ENCODE measurements at places on chromosomes 1 and 21.

- no peak for DNase-seq
Measured at GRCh38 chr1:79100385-79100784, 93.9 kb upstream of the ADGRL4 start.

DNA sequence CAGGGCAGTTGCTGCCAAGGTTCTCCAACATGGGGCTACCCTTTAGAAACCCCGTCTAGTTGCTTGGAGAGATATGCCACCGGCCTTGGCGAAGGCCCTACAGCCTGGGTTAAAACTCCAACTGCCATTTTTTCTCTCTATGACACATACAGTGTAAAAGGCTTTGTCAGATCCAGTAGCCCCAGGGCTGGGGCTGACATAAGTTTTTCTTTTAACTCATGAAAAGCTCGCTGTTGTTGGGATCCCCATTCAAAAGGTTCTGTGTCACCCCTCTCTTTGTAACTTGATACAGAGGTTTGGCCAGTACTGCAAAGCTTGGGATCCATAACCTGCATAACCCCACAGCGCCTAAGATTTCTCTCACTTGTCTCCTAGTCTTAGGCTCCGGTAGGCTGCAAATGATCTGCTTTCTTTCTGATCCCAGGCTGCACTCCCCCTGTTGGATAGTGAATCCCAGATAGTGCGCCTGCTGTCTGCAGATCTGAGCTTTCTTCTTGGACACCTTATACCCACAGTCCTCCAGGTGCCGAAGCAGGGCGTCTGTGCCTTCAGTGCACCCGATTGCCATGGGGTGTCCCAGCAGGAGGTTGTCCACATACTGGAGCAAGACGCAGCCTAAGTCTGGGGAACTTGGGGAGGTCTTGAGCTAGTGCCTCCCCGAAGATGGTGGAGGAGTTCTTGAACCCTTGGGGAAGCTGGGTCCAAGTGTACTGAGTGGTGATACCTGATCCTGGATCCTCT, 406.2 kb downstream of the TGFB2 start:
- DNase-seq = no peak

GRCh38 chr1:53637511-53638359, 101.2 kb downstream of the GLIS1 start:
- no peak for DNase-seq

- no peak for DNase-seq
Measured at GRCh38 chr1:48793863-48794262, 17.2 kb upstream of the BEND5 start.

DNA sequence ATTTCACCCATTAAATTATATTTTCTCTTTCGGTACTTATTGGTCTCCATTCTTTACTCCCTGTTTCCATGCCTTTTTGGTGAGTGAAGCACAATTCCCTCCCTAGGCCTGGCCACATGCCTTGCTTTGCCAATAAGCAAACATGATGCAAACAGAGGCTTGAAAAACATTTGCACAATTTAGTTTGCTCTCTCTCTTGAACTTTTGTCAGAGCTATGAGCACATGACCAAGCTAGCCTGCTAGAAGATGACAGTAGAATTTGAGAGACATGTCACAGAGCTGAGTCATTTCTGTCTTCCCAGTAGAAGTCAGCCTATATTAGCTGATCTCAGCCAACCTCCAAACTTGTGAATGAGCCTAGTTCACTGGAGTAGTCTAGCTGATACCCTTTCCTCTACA, 24.6 kb downstream of the ANGPTL3 start:
- peak; percentile 93 for DNase-seq

DNA sequence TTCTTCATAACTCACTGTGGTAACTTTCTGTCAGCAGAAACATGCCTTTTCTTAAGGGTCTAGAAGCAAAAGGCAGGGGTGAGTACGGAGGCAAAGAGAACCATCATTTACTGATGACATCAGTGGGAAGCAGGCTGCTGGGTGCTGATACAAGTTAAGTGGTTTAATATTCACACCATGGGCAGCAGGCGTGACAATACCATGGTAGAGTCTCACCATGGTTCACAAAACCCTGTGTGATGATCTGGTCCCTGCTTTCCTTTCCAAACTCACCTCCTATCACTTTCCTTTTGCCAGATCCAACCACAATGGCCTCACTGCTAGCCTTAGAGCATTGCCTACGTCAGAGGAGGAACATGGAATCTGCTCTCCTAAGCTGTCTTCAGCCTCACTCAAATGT, 8.7 kb downstream of the MAB21L3 start:
- peak; percentile 1 for DNase-seq

DNA sequence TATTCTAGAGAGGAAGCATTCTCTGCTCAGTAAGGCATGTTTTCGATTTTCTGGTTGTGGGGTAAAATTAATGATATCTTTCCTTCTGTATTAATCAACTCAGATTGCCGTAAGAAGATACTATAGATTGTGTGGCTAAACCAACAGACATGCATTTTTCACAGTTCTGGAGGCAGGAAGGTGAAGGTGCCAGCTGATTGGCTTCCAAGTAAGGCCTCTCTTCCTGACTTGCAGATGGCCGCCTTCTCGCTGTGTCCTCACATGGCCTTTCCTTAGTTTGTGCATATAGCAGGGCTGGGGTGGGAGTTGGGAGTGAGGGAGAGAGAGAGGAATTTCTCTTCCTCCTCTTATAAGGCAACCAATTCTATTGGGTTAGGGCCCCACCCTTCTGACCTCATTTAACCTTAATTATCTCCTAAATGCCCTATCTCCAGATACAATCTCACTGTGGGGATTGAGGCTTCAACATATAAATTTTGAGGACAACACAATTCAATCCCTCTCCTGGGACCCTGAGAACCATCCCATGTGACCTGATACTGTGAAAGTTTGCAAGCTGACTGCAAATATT, 52.3 kb upstream of the MRPS6 start:
- DNase-seq = no peak

DNA sequence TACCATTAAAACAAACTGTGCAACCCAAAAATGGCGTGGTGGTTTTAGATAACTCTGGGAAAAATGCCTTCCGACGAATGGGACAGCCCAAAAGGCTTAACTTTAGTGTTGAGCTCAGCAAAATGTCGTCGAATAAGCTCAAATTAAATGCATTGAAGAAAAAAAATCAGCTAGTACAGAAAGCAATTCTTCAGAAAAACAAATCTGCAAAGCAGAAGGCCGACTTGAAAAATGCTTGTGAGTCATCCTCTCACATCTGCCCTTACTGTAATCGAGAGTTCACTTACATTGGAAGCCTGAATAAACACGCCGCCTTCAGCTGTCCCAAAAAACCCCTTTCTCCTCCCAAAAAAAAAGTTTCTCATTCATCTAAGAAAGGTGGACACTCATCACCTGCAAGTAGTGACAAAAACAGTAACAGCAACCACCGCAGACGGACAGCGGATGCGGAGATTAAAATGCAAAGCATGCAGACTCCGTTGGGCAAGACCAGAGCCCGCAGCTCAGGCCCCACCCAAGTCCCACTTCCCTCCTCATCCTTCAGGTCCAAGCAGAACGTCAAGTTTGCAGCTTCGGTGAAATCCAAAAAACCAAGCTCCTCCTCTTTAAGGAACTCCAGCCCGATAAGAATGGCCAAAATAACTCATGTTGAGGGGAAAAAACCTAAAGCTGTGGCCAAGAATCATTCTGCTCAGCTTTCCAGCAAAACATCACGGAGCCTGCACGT, 82.1 kb downstream of the PRDM2 start:
- DNase-seq = no peak

GRCh38 chr1:20493309-20493708, 7.3 kb upstream of the CAMK2N1 start:
- no peak for DNase-seq

DNA sequence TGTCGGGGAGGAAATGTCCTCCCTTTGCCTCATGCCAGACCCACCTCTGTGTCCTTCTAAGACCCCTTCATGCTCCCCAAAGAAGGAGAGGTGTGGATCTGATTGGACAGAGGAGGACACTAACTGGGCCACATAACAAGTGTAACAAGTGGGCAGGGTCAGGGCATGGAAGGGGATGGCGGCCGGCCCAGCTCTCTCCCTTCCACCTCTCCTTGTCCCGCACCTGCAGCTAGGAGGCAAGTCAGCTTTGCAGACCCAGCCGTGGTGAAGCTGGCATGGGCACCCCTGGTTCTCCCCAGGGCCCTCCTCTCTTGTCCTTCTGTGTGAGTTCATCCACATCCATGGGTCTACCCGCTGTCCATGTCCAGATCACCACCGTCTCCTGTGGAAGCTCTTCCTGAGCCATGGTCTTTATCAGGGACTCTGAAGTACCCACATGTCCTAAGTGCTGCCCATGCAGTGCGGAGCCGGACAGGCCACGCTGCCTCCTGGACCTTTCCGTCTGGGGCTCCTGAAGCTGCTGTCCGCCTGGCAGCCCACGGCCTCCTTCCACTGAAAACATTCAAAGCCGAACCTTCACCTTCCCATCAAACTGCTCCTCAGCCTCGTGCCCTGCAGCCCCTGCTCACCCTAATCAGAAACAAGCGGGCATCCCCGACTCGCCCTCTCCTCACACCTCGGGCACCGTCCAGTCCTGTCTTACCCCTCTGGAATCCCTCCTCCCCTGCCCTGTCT, 460.5 kb downstream of the PTPRU start:
- DNase-seq = no peak

DNA sequence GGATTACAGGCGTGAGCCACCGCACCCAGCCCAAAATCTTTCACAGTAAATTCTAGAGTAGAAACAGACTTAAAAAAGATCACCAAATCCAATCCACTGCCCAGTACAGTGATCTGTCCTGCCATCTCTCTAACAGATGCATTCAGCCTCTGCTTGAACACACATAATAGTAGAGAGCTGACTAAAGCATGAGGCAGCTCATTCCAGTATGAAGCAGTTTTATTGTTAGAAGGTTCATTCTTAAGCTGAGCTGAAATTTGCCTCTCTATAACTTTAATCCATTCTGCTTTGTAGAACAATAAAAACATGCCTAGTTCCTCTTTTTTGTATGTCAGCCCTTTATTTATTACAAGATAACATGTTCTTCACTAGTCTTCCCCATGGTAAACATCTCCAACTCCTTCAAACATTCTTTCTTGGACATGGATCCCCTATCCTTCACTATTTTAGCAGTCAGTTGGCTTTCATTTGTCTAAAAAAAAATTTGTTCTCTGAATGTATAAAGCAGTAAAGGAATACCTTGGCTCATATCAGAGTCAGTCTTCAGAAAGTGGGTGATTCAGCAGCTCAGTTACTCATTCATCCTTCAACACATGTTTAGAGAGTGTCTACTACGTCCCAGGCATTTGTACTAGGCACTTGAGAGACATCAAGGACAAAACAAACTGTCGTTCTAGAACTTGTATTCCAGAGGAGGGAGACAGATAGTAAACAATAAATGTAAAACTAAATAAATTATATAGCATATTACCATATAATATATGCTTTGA, 10.7 kb upstream of the PTBP2 start:
- DNase-seq = peak; percentile 35

DNA sequence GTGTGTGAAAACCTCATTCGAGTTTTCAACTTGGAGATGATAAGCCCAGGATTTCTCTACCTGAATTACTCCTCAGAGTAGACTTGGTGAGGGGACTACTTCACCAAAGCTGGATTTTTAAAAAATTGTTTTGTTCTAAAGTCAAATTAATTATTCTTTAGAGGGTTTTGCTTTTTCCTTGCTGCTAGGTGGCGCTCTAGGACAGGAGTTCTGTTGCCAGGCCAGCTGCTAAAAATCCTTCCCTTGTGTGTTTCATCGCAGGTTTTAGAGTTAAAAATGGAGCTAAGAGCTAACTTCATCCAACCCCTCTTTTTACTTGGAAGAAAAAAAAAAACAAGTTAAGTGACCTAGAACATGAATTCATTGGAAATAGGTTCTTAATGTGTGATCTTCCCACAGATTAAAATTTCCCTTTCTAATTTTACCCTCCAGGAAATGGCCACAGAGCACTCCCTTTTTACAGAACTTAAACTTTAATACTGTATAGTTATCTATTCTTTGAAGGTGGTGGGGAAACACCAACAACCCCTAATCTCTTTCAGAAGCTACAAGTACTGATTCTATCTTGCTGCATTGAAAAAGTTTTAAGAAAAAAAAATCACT, 36.7 kb upstream of the FAM163A start:
- DNase-seq = peak; percentile 81

DNA sequence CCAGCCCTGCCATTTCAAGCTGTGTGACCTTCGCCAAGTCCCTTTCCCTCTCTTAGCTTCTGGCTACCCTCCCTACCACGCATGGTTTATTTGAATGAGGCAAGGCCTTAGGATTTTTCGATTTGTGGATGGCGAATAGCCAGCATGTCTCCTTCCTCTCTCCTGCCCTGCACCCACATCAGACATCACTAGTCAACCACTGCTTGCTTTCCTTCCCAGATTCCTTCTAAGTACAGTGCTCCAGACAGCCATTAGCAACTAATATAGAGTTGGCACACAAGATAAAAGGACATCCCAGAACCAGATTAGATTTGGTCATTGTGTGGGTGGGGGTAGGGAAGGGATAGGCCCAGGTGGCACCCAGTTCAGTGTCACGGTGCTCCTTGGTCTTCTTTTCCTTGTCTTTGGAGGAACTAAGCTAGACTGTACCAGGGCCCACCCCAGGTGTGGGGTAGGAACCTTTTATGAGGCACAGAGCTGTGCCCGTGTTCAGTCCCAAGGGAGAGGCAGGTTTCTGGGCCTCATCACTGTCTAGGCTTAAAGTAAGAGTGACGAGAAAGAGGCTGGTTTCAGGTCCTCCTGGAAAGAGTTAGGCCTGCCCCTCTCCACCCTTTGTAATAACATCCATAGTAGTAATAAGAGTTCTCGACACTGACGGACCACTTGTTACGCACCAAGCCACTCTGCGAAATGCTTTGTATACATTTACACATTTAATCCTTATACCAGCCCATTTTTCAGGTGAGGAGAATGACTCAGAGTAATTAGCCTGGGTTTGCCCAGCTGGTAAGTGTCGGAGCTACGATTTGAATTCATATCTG, 8.6 kb downstream of the ALPL start:
- DNase-seq = no peak

DNA sequence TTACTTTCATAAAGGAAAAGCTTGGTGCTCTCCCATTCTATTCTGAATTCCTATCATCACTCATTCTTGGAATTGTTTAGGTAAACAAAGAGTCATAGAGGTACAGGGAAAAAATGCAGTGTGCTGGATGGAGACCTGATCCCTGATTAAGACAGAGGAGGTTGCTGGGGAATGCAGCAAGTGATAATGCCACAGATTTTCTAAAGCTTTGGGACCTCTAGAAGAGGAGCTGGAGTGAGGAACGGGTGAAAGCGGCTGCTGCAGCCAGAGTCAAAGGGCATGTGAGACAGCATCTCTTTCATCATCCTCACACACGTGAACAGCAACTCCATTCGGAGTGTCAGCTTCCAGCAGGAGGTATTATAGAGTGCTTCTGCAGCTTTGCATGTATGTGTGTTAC, 54.9 kb upstream of the DIPK1A start:
- no peak for DNase-seq

GRCh38 chr1:83860490-83861221, 138.3 kb downstream of the TTLL7 start:
- peak; percentile 95 for DNase-seq

- peak; percentile 91 for DNase-seq
Measured at GRCh38 chr1:176691251-176692228, 228.6 kb downstream of the PAPPA2 start.

GRCh38 chr1:227059076-227059475, 119.0 kb downstream of the COQ8A start:
- peak; percentile 53 for DNase-seq

- DNase-seq = no peak
Measured at GRCh38 chr1:71233645-71234044, 152.8 kb upstream of the ZRANB2 start.

- no peak for DNase-seq
Measured at GRCh38 chr1:21839337-21840037, 27.4 kb downstream of the LDLRAD2 start.
